ENCODE measurements at places on chromosomes 12 and 14.

- DNase-seq: no peak
Measured at GRCh38 chr12:14885718-14886221, at the start of gene MGP. Gene MGP (minus strand): TSS chr12:14885854. CDS start chr12:14885791, 63 bp downstream.

DNA sequence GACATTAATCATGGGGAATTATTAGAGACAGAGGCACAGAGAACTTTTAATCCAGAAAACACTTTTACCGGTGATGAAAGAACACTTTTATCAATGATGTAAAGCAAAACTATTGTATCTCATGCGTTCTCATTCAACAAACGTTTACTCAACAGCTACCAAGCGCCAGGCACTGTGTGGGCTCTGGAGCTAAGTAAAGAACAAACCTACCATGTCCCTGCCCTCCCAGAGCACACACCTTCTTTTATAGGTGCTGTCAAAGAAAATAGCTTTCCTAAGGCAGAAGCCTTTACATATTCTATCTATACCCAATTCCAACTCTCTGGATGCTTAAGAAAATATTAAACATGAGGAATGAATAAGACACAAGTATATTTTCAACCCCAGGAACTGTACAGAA is 91.1 kb downstream of the FOXN3 start:
- DNase-seq: no peak

DNA sequence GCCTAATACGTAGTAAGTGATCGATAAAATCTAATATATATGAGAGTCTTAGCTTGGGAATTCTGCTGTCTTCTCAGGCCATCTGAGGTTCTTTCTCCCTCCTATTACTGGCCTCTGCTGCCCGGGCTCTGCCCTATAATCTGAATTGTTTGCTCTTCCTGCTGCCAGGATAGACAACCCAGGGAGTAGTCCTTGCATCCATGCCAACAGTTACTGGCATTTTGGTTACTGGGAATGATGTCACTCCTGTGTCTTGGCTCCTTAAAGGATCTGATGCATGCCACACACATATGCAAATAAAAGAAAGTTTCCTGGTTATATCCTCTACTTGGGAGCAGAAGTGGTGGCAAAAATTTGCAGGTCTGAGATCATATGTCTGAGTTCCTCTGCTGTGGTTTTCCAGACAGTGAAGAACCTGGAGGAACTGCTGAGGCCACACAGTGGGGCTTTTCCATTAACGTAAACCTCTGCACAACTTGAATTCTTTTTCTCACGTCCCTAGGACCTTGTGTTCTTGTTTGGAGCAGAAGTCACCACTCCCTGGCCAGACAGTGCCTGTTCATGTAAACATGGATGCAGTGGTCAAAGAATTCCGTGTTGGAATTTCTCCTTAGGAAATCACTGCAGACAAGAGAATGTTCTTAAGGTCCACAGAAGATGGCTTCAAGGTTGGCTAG is 320.6 kb upstream of the TBX3 start:
- no peak for DNase-seq

GRCh38 chr12:3752096-3752709 is 706 bp downstream of the CRACR2A start:
- DNase-seq: peak; percentile 59
